ENCODE measurements at places on chromosomes 12 and 14.

GRCh38 chr14:27536748-27537147, 938.9 kb upstream of the NOVA1 start:
- no peak for DNase-seq

- no peak for DNase-seq
Observed at GRCh38 chr12:80188576-80188975, 89.2 kb downstream of the OTOGL start.

GRCh38 chr12:53657041-53657440, 18.8 kb downstream of the ATP5MC2 start:
- no peak for DNase-seq

DNA sequence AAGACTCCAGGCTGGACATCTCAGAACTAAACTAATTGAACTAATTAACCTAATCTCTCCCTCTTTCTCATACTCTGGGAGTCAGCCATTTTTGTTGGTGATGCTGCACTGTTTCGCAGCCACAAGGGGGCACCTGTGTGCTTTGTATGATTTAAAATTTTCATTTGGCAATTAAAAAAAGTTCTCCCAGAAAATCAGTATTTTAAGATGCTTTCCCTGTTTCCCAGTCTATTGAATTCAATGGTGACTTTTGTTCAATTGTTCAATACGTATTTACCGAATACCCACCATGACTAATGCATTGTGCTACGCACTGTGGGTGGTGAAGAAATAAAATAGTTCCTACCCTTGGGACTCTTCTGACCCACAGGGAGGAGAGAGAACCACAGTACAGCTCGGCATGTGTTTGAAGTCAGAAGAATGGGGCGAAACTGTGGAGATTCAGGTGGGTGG, 63.7 kb downstream of the ZNF664 start:
- DNase-seq: no peak

DNA sequence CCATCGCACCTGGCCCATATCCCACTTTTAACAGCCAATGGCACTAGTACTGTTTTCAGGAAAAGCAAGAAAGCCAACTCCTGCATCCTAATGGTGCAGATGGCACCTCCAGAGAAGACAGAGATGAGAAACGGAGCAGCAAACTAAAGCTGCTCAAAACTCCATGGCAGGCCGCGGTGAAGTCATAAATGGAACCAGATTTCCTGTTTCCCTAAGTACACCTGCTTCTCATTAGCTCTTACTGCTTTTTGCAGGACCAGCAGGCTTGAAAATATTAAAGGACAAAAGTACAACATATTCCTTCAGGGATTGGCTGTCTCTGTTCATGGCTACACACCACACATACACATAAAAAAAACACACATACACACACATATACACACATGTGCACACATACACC, 36.7 kb upstream of the LGALS3 start:
- DNase-seq: no peak

GRCh38 chr12:71138011-71138410, 19.8 kb downstream of the TSPAN8 start:
- no peak for DNase-seq

DNA sequence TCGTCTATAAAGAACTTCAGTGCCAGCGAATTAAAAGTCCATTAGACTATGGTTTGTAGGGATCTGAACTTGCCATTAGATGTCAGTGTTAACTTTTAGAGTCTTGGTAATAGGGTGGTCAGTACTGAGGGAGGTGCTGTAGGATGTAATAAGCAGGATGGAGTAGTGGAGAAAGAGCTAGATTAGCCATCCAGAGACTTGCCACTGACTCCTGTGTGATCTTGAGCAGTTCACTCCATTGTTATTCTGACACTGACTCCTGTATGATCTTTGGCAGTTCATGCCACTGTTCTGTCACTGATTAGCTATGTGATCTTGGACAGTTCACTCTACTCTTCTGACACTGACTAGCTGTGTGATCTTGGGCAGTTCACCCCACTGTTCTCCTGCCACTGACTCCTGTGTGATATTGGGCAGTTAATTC, 133.6 kb downstream of the TTLL5 start:
- peak; percentile 28 for DNase-seq

DNA sequence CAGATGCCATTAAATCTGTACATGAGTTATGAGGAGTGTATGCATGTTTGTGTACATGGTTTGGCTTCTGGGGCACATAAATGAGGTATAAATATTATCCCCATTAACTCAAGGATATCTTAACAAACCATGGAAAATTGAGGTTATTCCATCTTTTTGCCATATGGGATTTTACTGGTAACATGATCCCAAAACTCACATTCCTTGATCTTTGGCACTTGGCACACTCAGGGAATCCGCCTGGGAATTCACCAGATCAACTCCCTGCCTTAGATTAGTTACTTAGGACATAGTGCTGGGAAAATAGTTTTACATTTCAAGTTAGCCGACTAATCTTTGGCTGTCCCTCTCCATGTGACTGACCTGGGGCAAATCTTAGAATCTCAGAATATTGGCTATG, 16.9 kb downstream of the CDKN1B start:
- DNase-seq: peak; percentile 61

DNA sequence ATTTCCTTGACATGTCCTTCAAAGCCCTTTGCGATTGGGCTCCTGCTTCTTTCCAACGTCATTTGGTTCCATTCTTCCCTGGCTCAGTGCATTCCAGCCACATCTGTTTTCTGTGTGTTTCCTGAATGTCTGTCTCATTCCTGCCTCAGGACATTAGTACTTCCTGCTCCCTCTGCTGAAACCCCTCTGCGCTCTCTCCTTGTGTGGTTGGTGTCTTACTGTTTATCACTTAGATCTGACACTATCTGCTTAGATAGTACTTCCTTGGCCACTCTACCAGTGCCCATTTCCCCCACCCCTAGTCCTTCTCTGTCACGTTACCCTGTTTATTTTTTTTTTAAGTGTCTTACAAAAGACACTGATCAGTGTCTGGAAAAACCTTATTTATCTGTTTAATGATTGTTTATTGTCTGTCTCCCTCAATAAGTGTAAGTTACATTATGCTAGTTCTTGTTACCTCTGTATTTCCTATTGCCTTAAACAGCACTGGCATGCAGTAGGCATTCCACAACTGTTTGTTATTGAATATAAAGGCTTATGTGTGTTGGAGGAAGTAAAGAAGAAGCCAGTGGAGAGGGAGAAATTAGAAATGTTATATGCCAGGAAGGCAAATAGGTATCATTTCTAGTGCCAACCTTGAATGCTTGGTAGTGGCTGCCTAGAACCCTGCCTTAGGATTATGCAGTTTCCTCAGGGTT, 21.5 kb downstream of the DYRK2 start:
- DNase-seq: no peak

- peak; percentile 25 for DNase-seq
Observed at GRCh38 chr12:124588751-124589267, 21.4 kb upstream of the NCOR2 start.

DNA sequence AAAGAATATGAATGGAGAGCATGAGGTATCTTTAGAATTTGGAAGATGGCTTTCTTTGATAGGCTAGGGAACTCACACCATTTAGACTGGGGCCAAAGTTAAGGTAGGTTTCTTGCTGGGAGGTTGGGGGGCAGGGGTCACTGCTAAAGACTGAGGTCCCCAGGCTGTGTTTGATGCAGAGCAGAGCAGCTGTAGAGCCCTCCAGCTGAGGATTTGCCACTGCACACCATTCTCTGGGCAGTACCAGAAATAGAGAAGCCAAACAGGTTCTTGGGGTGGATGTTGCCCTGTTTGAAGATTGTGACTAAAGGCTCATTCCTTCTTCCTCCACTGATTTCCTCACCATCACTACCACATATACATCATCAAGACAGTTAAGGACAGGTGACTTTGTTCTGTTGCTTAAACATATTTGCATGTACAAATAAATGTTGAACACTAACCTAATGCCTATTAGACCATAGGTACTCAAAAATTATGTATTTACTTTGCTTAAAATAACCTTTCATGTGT, 7.9 kb downstream of the NTF3 start:
- DNase-seq: no peak

DNA sequence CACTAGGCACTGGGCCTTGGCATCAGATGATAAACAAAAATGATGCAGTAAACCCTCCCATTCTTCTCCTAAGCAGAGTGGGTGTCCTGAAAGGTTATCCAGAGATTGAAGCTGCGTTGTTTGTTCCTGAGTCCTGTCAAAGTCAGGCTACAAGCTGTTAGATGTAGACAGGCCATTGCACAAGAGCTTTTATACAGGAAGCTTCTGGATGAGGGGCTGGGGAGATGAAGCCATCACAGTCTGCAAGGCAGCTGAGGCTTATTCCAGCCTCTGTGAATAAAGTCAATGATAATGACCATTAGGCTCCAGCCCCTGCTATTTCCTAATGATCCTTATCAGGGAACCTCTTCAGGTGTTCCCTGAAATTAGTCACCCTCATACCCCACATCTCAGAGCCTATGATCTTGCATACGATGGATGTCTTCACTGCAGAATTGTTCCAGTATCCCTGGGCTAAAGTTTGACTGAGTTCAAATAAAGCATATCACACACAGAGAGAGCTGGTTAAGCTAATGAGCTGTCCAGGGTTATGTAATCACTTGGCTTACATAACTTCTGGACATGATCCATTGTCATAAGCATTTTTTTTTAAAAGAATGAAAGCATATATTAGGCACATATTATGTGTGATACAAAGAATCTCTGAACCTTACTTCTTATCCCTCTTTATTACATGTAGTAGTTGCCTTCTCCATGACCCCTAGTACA, 337.1 kb upstream of the OR4E1 start:
- DNase-seq: no peak

- no peak for DNase-seq
Observed at GRCh38 chr14:81313775-81314429, 86.2 kb downstream of the STON2 start.

DNA sequence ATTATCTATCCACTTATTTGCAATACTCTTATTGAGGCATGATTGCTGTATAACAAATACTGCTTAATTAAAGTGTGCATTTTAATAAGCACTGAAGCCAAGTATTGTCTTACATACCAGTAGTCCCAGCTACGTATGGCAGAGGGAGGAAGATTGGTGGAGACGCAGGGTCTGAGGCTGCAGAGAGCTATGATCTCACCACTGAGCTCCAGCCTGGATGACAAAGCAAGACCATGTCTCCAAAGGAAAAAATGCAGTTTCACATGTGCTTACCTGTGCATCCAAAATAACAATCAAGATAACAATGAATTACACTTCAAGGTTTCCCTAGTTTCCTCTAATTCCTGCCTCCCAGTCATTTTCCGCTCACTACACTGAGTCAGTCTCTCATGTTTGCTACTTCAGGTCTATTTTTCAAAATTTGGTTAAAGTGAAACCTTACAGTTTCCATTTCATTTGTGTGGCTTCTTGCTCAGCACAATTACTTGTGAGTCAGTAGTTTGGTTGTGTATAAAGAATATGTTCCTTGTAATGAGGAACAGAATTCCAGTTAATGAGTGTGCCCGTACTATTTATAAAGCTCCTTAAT, 1250.1 kb downstream of the TMEM121 start:
- no peak for DNase-seq

DNA sequence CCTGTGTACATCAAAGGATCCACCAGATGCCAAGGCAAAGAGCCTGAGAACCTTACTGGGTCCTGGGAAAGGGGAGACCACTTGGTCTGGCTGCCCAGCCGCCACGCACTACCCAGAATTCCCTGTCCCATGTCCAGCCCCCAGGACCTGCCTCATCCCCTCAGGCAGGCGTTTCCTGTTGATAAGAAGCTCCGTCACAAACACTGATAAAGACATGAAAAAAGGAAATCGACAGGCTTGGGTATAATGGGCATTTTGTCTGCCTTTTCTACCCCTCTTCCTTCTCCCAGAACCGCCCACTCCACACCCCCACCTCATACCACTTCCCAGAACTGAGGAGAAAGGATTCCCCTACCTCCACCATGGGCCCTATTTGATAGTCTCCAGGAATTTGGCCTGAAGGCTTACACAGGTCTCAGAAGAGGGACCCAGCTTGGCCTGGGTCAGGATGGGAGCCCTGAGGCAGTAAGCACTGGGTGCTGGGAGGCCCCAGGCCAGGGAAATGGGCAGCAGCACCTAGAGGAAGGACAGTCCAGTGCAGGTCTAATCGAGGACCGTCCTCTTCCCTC, 18.8 kb downstream of the ACVRL1 start:
- DNase-seq: no peak

GRCh38 chr12:76927170-76927784, 48.5 kb upstream of the CSRP2 start:
- no peak for DNase-seq
